ENCODE measurements at places on chromosomes 2 and 18. TPM values are rescaled to one million over a fixed set of nuclear protein-coding genes. Genes with fewer than 3 reads are reported as not detected.

- DNase-seq = no peak
Measured at GRCh38 chr2:63903003-63903402, 61.3 kb downstream of the UGP2 start.

- DNase-seq = no peak
Measured at GRCh38 chr2:180145163-180145562, 138.1 kb upstream of the CWC22 start.

- no peak for DNase-seq
Measured at GRCh38 chr2:235689427-235689853, 195.6 kb downstream of the AGAP1 start.

DNA sequence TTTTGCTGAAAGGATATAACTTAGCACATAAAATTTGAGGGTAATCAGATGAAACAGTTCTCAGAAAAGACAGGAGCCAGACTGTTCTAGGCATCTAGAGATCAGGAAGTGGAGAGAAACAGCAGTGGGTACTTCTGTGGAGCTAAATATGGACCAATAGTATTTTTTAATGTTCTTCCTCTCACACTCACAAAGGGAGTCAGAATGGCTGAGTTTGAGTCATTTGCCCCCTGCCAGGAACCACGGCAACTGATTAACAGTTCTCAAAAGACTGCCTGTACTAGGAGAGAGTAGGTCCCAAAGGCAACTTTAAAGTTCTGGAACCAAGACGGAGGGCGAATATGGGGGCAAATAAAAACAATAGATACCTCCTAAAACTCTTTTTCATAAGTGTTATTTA, 107.5 kb downstream of the GULP1 start:
- DNase-seq = no peak

DNA sequence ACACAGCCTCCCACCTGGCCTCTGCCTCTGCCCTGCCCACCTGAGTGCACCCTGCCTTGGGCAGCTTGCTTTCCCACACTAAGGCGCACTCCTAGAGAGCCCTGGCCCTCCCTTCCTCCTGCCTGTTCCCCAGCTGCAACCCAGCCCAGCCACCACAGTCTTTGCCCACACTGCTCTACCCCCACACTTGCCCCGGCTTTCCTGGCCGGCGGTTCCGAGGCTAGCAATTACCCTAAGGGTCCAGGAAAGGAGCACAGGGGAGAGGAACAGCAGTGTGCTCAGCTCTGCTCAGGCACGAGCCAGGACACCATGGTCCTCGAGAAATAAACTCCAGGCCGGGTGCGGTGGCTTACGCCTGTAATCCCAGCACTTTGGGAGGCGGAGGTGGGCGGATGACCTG, 237.8 kb upstream of the RAB6C start:
- no peak for DNase-seq

GRCh38 chr2:168731002-168731401, 71.4 kb upstream of the NOSTRIN start:
- no peak for DNase-seq

DNA sequence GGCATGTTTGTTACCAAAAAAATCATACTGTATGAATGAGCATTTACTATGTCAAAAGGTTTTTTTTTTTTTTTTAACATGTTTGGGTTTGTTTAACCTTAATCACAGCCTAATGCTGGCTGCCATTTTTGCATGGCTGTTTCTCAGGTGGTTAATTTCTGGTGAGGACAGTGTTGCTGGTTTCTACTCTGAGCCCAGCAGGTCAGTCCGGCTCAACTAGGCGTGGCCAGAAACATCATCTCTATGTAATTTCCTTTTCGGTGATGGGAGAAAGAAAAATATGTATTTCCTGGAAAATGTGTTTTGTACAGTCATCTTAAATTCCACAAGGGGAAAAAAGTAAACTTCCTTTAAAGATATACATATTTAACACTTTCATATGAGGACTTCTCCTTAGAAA, 24.9 kb upstream of the BZW1 start:
- peak; percentile 69 for DNase-seq

- DNase-seq = no peak
Measured at GRCh38 chr2:25821225-25822056, 56.8 kb downstream of the ASXL2 start.

DNA sequence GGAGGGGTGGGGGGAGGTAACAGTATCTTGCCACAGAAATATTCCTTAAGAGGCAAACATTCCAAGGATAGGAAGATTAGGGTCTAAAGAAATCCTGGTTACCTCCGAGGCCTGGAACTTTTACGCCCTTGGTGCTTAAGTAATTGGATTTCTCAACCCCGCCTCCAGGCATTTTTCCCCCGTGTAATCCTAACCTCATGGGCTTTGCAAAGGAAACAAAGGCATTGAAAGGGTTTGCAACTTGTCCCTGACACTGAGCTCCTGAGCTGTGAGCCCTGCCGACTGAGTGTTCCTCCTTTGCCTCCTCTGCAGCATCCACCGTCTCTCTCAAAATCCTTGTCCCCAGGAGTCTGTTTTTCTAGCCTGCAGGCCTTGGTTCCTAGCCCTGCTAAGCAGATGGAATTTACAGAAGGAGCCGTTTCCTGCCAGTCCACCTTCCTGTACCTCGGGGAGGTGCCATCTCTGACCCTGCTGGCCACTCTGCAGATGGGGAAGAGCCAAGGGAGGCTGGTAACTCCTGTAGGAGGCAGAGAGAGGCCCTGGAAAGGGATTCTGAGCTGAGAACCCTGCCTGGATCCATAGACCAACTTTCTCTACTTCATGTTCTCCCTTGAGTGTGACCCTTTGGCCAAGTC, 24.2 kb downstream of the TET3 start:
- DNase-seq = no peak

GRCh38 chr2:230722207-230722885, 9.7 kb downstream of the CAB39 start:
- DNase-seq = no peak

GRCh38 chr18:79400091-79400590, 4.4 kb downstream of the NFATC1 start:
- DNase-seq = no peak

Gene KCNJ3
- 1.4 TPM for total RNA-seq

Gene SLC9A4
- 23.5 TPM for total RNA-seq

Gene SCN3A
- total RNA-seq = 0.83 TPM

Gene B3GNT7
- 2.2 TPM for total RNA-seq

Gene LIMS4
- total RNA-seq = 1.6 TPM

Gene DUSP19
- 7.0 TPM for total RNA-seq

Gene DPYSL5
- not detected for total RNA-seq

Gene C1GALT1C1L
- 0.99 TPM for total RNA-seq

Gene ANKRD30BL
- total RNA-seq = 0.36 TPM

Gene DPP4
- total RNA-seq = 2.1 TPM

Gene ATOH8
- total RNA-seq = 21.8 TPM

Gene MYO1B
- total RNA-seq = 87.6 TPM

Gene ARHGAP25
- 14.7 TPM for total RNA-seq

Gene SKOR2
- not detected for total RNA-seq

Gene POU3F3
- total RNA-seq = not detected

Gene MAP3K19
- not detected for total RNA-seq

Gene SAG
- total RNA-seq = not detected

Gene MAP4K3
- 73.3 TPM for total RNA-seq

Data from ureter (tissue), 1 donor.